BE2C (cell line): ENCODE measurements at places on chromosomes 5 and 9.

GRCh38 chr9:115106642-115107041, 11.3 kb downstream of the TNC start:
- DNase-seq: no peak

DNA sequence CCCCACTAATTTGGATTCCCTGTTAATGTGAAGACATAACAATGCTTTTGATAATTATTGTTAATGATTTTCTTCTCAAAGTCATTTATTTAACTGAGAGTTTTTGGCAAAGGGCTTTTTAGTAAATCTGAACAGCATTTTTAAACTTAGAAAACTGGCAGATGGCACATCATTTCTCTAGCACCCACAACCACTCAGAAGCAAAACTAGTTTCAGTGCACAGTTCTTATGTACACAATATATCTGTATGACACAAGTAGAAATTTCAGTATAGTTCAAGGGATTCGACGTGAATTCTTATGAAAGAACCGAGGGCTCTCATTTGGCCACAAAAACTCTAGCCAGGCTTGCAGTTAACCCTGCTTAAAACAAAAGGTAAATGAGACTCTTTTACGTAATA, 231.4 kb upstream of the CDH9 start:
- DNase-seq: no peak

- DNase-seq: peak; percentile 50
Measured at GRCh38 chr9:91843623-91844148, 106.3 kb downstream of the ROR2 start.

GRCh38 chr9:119526698-119527097, 157.5 kb upstream of the BRINP1 start:
- no peak for DNase-seq

DNA sequence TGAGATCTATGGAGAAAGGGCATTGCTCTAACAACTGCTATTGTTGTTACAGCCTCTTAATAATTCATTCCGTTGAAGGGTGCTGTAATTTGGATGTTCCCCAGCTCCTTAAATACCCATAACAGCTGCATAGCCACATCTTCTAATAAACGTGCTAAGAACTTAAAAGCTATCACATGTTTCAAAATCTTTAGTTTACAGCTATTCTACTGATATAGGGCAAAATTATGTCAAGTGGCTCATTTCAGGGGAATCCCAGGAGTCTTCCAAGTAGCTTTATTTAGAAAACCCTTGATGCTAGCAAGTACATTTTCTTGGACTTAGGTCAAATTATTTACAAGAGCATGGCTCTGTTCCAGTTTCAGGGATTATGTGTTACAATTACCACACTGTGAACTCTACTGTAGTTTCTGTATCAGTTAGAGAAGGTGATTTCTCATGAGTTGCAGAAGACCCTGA, 990.4 kb upstream of the ACO1 start:
- no peak for DNase-seq

DNA sequence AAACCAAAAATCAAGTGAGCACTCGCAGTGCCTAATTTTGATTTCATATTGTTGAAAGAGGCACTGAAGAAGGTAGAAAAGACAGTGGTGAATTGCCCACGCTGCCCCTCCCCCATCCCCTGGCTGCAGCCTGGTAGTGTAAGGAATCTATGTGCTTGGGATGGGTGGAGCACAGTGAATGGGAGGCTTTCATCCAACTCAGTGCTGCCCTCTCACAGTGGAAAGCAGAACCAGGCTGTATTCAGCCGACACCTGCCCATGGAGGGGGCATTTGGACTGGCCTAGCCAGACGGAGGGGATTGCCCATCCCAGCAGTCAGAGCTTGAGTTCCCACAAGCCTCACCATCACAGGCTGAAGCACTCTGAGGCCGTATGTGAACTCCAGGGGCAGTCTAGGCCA, 800.4 kb upstream of the DMAC1 start:
- DNase-seq: peak; percentile 5
